ENCODE measurements at places on chromosomes 5 and 9.

GRCh38 chr5:95027151-95027721 is 257.7 kb downstream of the MCTP1 start:
- no peak for DNase-seq

DNA sequence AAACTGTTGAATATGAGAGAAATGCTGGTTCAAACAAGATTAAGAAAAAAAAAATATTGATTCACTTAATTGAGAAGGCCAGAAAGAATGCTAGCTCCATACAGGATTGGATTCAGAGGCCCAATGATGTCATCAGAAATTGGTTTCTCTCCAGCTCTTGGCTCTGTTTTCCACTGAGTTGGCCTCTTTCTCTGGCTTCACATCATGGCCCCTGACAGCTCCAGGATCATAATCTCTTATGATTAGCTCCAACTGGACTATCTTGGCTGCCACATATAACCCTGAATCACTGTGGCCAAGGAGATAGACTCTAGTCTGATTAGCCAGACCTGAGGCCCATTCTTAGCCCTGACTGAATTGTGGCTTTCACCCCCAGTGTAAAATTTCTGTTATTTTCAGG is 244.7 kb upstream of the GRAMD2B start:
- DNase-seq, result peak; percentile 17

DNA sequence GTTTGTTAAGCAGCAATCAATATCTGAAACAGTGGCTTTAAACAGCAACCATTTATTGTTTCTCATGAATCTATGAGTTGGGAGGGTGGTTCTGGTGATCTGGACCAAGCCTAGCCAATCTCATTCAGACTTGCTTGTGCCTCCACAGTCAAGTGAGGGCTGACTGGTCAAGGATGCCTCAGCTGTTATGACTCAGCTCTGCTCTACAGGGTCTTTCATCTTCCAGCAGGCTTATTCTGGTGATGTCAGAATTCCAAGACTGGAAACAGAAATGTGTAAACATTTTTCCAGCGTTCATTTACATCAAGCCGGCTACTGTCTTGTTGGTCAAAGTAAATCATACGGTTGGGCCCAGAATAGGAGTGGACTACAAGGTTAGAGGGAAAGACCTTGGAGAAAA is 2.5 kb upstream of the PIP5K1B start:
- DNase-seq, result no peak

DNA sequence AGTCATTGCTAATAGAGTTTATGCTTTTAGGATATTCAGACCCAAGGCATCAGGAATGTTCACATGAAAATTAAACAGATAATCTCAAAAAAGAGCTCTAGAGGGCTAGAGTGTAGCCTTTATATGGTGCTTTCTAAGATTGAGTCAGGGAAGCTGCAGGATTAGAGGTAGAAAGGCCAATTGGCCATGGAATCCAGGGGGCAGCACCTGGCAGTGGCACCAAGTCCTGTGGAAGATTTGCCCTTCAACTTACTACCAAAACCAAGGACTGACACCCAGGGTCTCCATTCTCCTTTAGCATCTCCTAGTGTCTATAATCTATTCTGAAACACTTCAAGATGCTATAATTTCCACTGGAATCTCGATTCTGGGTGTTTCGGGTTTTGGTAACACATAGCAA is 112.4 kb downstream of the ACER2 start:
- no peak for DNase-seq

DNA sequence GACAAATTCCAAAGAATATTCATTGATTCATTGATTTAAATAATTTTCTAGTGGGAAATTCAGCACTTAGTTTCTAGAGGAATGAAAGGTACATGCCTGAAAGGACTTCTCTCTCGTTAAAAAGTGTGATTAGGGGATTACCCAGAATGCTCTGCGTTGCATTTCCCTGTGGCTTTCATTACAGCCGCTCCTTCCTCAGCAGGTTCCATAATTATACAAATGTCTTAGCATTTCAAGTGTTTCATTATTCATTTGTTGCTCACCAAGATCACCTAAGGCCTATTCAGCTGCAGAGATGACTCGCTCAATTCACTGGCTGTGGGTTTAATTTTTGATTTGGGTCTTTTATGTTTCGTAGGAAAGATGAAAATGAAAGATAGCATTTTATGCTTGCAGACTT is 52.8 kb downstream of the SPATA31C2 start:
- DNase-seq, result no peak

GRCh38 chr5:147576646-147577535 is 67.0 kb upstream of the DPYSL3 start:
- DNase-seq, result no peak

DNA sequence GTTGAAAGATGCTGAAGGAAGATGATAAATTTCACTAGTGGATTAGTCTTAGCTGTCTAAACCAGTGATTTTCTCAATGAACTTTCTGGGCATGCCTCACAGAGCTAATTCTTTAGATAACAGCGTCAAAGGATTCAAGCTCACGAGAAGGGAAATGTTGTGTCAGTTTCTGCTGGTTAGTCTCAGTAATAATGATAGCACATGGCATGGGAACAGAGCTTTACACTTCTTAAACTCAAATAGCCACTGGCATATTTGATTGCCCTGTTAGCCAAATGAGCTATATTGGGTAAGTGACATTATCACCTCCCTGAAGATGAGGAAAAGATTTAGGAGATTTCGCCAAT is 139.3 kb upstream of the NR3C1 start:
- no peak for DNase-seq

- DNase-seq, result no peak
These were observed 10.2 kb downstream of the NREP start for GRCh38 chr5:111746791-111747190.

DNA sequence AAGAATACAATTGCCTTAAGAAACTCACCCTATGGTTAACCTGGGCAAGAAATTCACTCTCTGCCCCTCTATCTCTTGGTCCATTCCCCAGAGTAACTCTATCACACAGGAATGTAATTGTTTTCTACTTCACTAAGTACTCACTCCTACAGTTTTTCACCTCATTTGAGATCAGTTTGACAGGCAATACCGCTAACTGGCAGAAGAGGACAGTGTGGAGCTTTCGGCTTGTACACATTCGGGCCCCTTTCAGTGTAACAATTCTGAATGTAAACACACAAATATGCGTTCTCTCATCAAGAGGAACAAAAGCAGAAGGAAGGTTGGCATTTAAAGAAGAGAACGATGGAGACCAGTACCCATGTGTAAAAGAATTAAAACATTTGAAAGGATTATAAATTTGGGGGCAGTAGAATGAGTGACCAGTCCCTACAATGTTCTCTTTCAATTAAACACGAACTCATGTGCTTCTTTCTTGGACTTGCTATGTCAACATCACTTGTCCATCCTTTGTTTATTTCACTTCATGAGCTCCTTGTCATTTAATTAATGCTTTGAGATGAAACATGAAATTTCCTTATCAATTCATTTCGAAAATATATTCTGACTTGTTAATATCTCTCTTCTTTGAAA is 188.5 kb upstream of the GRAMD2B start:
- peak; percentile 3 for DNase-seq

- DNase-seq, result no peak
These were observed 18.3 kb upstream of the SPATA9 start for GRCh38 chr5:95701074-95701473.

DNA sequence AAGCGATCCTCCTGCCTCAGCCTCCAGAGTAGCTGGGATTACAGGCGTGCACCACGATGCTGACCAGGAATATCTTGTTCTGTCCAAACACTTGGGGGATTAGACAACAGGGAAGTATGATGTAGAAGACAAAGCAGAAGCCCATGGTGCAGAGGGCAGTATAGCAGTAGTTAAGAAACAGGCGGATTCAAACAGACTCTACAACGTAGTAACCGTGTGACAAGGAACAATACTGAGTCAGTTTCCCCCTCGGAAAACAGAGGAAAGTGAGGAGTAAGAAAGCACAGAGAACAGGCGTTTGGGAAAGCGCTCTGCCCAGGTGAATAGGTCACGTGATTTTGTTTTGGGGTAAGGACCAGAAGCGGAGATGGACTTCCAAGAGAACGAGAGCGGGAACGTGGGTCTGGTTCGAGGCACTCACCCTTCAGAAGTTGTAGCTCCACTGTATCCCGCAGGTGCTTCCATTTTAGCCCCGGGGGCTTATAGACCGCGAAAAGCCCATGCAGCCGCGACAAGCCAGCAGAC is 306 bp downstream of the TRUB2 start:
- no peak for DNase-seq

DNA sequence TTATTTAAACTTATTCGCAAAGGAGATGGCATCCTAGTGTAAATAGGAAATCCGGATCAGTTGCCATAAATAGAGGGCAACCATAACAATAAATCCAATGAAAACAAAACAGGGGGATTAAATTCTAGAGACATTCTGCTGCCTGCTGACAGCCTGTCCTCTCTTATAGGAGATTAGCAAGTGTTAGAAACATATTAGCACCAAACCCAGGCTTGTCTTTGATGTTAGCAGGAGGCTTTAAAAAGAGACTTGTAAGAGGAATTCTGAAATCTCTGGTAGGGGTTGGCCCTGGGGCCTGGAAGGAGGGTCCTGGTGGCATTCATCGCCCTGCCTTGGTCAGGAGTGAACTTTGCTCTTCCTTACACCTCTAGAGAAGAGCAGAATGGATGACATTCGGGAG is 21.6 kb downstream of the NDST1 start:
- DNase-seq, result no peak

DNA sequence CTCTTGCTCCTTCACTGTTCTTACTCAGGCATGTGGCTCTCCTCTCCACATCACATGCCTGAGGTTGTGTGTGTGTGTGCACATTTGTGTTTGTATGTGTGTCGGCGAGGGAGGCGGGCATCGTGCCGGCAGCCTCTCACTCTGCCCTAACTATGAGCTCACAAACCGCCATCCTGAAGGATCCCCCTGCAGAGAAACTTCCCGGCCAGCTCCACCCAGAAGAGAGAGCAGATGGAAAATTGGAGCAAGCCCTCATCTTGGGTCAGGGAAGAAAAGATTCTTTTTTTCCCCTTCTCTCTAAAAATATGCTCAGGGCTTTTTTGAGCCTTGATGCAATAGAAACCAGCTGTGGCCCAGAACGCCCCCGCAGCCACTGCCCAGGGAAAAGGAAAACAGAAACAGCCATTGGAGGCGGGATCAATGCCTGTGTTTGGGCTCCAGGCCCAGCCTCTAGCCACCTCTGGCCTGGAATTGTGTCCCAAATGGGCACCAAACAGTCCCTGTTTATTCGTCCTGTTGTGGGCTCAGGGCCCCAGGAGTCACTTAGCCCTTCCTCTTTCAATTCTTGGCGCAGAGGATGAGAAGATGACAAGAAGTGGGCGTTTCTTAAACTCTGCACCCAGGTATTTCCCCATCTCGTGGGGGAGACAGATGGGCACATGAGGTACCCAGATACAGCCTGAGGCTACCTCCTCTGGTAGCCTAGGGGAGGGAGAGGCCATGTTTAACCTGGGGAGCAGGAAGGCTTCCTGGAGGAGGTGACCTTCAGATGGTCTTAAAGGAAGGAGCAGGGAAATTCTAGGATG is 151.5 kb downstream of the RGS3 start:
- no peak for DNase-seq

- peak; percentile 23 for DNase-seq
These were observed 39.0 kb downstream of the ERGIC1 start for GRCh38 chr5:172872997-172873491.

DNA sequence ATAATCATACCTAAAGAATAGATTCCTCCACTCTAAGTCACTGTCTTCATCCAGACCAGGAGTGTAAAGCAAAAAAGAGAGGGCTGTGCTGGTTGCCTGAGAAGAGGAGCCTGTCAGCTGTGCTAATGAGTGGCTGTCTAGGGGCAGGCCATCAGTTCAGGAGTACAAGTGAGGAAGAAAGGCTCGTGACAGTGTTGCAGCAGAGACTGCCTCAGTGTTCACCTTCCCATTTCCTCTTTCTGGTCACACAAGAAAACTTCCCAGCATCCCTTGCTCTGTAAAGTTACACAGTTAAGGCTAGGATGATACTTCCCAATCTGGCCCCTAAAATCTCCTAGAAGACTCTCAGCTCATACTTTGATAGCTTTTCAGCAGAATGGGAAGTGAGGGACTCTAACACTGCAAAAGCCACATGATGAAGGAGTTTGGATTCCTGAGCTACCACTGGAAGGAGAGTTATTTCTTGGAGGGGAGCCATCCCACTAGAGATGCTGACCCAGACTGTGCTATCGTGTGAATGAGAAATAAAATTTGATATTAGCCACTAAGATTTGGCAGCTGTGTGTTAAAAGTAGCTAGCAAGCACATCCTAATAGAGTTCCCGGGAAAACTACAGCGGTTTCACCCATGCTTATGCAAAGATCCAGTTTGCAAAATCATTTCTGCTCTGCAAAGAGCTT is 67.1 kb downstream of the ADAMTS12 start:
- peak; percentile 96 for DNase-seq

DNA sequence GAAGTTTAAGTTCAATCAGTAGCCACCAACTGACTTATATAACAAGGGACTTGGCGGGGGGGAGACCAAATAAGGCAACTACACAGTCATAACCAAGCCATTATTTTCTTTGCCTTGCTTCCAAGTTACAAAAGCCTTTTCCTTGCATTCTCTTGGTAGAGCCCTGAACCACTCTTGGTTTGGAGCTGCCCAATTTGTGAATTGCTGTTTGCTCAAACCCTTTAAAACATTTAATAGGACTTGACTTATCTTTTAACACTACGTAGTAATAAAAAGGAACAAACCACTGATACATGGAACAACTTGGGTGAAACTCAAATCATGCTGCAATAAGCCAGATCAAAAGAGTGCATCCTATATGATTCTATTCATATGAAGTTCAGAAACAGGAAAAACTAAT is 31.7 kb upstream of the MSH3 start:
- DNase-seq, result no peak

GRCh38 chr9:110317911-110318310 is 19.8 kb downstream of the TXNDC8 start:
- no peak for DNase-seq

Data from fibroblast of skin of left quadriceps (primary cell).